ENCODE measurements at places on chromosomes 3 and 15.

- DNase-seq: no peak
Measured at GRCh38 chr3:186200726-186201125, 91.8 kb upstream of the ETV5 start.

DNA sequence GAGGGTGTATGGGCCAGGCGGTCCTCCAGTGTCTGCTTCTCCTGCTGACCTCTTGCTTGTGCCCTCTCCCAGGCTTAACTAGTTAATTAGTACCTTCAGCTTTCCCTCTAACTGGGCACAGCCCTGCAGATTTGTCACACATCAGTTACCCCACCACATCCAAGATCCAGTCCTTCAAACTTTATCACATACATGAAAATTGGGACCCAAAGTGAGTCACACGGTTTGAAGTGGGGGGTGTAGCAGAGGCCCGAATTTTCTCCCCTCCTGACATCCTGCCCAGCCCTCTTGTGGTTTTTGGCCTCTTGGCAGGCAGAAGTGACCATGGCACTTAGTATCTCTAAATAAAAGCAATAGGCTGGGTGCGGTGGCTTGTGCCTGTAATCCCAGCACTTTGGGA, 3.9 kb downstream of the MAPKAPK3 start:
- no peak for DNase-seq

DNA sequence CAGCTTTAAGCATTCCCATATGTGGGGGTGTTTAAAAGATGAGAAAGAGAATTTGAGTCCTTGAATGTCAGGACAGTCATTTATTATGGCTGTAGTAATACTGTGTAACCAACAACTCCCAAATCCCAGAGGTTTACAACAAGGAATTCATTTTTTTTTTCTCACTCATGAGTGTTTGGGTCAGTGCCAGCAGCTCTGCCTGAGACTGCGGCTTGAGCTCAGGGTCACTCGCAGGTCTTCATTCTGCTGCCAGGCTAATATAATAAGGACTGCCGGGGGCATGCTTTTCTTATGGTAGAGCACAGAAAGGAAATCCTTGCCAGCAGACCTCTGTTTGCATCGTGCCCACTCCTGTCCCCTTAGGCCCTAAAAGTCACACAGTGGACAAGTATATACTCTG, 277.9 kb upstream of the LMCD1 start:
- no peak for DNase-seq

GRCh38 chr3:69250014-69250413, 127.6 kb upstream of the LMOD3 start:
- DNase-seq: no peak

DNA sequence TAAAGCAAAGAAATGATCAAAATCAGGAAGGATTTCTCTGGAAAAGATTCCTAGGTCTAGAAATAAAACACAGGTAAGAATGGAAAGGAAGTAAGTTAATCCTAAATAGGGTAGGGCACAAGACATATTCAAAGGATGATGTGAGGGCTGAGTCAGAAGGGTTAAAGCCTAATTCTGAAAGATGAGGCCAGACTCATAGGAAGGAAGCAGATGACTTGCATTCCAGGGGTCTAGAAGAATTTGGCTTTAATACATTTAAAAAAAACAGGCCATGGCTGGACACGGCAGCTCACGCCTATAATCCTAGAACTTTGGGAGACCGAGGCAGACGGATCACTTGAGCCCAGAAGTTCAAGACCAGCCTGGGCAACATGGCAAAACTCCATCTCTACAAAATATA, 3.2 kb downstream of the SSR3 start:
- DNase-seq: no peak

GRCh38 chr3:123149525-123149924, 52.2 kb upstream of the SEC22A start:
- DNase-seq: no peak

GRCh38 chr3:79086514-79086913, 681.3 kb downstream of the ROBO1 start:
- DNase-seq: no peak

- DNase-seq: no peak
Measured at GRCh38 chr3:159924411-159924810, 64.2 kb upstream of the IL12A start.

- DNase-seq: no peak
Measured at GRCh38 chr15:86776145-86776544, 696.5 kb downstream of the AGBL1 start.

DNA sequence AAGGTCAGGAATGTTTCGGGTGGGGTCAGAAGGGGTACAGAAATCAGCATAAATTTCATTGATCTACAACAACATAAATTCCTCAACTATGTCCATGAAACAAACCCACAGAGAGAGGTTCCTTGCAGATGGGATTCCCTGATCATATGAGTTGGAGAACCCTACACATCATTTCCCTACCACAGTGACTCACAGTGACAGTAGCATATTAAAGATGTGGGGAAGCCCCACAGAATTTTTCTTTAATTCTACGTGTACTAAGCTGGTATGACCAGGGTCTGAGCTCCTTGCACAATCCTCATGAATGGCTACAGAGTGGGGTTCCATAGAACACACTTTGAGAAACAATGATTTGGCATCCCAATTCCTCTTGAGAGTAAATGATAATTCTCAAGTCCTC, 116.9 kb upstream of the RAD18 start:
- DNase-seq: no peak

DNA sequence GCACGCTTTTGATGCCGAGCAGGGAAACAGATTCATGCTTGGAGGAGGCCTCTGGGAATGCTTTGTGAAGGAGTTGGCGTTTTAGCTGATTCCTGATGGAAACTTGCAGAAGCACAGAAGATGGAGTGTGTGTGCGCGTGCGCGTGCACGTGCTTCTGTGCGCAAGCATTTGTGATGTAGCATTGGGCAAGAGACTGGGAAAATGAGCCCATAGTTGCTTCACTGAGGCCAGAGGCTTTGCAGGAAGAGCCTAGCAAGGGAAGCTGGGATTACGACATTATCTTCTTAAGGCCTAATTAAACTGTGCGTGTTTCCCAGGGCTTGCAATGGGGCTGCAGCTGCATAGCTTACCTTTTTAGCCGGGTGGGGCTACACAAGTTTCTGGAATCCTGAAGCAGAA, 18.1 kb upstream of the AGBL1 start:
- DNase-seq: no peak

- no peak for DNase-seq
Measured at GRCh38 chr3:43453981-43454380, 167.6 kb downstream of the SNRK start.

GRCh38 chr3:108062051-108062450, 28.8 kb downstream of the CD47 start:
- DNase-seq: no peak

- DNase-seq: no peak
Measured at GRCh38 chr3:169591983-169592644, 71.4 kb downstream of the MECOM start.

- no peak for DNase-seq
Measured at GRCh38 chr15:74983725-74984231, 11.6 kb upstream of the SCAMP5 start.

- DNase-seq: no peak
Measured at GRCh38 chr3:128448491-128448890, 18.2 kb downstream of the DNAJB8 start.

GRCh38 chr3:181103605-181104004, 114.1 kb upstream of the DNAJC19 start:
- DNase-seq: no peak

DNA sequence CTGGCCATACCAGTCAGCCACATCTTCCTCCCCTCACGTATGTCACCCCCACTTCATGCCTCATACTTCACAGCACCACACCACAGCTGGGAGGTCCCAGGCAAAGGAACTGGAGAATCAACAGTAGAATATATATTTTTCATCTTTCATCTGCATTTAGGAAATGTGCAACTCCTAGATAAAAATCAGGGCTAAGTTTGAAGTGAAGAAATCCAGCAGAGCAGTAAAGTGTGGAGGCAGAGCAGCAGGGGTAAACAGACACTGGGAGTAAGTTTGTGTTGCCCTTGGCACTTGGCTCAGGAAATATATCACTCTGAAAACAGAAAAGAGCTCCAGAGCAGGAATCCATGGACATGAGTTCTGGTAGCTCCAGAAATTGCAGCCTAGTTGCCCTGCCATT, 2.8 kb upstream of the HERC1 start:
- no peak for DNase-seq

GRCh38 chr3:53534676-53535400, 40.4 kb downstream of the CACNA1D start:
- DNase-seq: no peak

DNA sequence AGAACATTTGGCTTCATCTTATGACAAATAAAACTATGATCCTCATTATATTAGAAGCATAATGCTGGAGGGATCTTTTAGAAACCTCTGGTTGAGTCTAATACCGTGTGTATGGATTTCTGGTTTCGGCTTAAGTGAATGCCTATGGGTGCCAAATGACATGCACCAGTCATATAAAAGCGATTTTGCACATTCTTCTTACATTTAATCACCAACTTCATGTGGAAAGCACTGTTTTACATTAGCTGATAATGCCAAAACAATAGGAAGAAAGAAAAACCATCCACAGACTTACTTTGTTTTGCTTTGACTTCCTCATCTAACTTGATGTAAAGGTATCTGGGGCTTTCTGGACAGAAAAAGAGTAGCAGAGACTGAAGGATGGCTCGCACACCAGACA, 20.9 kb downstream of the SLC2A2 start:
- no peak for DNase-seq

DNA sequence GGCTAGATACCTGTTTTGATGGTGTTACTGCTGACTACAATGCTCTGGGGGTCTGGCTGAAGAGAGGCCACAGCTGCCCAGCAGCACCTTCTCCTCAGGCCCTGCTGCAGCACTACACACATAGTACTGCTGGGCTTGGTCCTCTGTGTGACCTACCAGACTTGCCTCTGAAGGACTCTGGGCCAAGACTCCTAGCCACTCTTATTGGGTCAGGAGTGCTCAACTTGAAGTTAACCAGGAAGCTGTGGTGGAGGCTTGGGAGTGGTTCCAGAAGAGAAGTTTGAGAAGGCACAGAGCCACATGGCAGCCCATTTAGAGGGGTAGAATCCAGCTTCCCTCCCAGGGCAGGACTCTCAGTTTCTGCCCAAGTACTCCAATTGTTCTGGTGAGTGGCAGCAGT, 16.6 kb downstream of the ELP6 start:
- DNase-seq: no peak

Data from cortex of kidney (tissue), 1 donor.